ENCODE measurements at places on chromosomes 2 and 18.

- peak; percentile 42 for DNase-seq
Observed at GRCh38 chr18:9506046-9506792, 30.9 kb downstream of the RALBP1 start.

DNA sequence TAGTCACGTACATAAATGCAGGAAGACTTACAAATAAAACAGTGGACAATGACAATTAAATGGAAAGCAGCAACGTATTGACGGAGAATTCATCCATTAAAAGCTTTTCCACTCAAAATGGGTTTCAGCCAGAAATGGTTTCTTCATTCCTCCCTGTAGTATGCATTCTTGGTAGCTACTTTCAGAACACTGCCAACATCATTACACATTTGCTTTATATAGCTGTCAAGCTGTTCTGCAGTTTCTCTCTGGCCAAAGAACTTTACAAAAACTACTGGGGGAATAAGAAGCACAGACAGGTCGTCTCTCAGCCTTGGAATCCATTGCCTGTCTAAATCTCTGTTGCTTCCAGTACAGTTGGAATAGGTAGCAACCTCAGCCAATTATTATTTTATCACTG is 84.1 kb upstream of the NCKAP5 start:
- DNase-seq = no peak

GRCh38 chr2:8409461-8410260 is 272.2 kb upstream of the ID2 start:
- DNase-seq = no peak

GRCh38 chr2:65043001-65043400 is 13.2 kb upstream of the CEP68 start:
- no peak for DNase-seq

DNA sequence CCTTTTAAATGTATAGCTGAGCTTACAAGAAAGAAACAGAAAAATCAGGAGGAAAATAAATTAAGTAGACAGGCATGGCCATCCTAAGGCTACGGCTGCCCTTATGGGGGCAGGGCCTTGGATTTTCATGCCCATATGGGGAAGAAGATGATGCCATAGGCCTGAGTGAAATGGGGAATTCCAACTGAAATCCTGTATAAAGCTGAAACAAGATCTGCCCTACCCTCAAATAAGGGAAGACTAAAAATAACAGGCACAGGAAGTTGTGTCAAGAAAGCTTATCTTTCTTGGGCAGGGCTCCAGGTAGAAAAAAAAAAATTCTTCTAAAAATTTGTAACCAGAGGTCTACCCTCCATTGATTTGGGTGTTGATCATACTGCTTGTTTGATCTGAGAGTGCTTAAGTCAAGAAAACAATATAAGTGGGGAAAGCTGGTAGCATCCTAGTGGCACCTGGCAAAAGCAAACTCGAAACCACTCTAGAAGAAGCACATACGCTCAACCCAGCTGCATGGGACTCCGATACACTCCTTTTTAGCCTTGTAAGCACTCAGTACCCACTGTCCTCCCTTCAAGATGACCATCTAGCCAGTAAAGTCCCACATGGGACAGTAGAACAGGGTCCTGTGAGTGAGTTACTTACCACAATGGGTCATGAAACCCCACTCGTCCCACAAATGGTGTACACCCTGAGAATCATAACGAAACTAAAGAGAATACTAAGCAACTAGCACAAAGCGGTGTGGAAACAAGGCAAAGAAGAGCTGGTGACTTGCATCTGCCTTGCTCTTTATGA is 22.3 kb downstream of the DNAH7 start:
- peak; percentile 4 for DNase-seq

- DNase-seq = no peak
Observed at GRCh38 chr2:147420517-147420916, 424.3 kb upstream of the ACVR2A start.

DNA sequence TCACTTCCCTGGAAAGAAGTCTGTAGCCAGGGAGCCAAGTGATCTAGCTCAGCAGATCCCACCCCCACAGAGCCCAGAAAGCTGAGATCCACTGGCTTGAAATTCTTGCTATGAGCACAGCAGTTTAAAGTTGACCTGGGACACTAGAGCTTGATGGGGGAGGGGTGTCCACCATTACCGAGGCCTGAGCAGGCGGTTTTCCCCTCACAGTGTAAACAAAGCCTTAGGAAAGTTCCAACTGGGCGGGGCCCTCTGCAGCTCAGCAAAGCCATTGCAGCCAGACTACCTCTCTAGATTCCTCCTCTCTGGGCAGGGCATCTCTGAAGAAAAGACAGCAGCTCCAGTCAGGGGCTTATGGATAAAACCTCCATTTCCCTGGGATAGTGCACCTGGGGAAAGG is 887.2 kb upstream of the LRATD1 start:
- DNase-seq = no peak

- no peak for DNase-seq
Observed at GRCh38 chr2:147001061-147001460, 843.8 kb upstream of the ACVR2A start.

DNA sequence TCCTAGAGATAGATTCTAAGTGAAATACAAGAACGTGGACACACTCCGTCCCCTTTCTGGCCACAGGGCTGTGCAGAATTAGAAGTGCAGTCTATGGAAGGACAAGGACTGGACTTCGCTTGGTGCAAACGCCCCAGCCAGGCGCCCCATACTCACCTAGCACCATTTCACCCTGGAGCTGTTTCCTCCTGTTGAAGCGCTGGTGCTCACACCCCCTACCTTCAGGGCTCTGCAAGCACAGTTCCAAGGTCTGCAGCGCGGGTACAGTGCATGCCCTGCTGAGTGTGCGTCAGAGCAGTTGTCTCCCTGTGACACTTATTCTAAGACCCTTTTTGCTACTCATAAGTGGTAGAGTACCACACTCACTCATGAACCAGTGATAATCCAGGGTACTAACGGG is 3.0 kb downstream of the HPCAL1 start:
- no peak for DNase-seq

DNA sequence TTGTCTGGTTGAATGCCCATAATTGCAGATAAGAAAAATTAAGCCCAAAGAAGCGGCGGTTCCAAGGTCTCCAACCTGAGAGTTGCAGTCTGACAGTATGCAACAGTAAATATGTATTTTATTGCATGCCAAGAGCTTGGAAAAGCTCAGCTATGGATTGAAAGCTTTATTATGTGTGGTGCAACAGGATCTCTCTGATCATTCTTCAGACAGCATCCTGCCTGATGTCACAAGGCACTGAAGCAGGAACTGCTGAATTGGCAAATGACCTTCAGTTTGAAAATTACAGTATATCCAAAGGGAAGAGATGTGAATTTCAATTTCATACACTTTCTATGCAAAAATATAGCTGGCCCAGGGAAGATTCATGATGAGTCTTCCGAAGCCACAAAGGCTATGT is 42.5 kb downstream of the DOCK10 start:
- DNase-seq = peak; percentile 42

GRCh38 chr2:173567493-173567892 is 212.8 kb downstream of the CDCA7 start:
- no peak for DNase-seq

DNA sequence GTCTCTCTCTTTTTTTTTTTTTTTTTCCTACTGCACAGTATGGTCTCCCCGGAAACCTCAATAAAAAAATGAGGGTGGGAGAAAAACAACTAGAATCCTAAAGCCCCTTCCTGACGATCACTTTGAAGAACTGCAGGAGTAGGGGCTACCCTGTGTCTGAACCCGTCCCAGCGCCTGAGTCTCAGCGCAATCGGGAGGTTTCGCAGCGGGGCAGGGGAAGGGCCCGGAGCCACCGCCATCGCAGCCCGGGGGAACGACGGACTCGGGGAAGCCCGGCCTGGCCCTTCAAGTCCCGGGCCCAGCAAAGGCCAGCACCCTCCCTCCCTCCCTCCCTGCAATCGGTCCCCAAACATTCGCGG is 411 bp downstream of the NARS1 start:
- DNase-seq = no peak

- DNase-seq = no peak
Observed at GRCh38 chr18:23203891-23204432, 68.7 kb downstream of the CABLES1 start.

- no peak for DNase-seq
Observed at GRCh38 chr2:70607121-70607561, 53.5 kb upstream of the TGFA start.

DNA sequence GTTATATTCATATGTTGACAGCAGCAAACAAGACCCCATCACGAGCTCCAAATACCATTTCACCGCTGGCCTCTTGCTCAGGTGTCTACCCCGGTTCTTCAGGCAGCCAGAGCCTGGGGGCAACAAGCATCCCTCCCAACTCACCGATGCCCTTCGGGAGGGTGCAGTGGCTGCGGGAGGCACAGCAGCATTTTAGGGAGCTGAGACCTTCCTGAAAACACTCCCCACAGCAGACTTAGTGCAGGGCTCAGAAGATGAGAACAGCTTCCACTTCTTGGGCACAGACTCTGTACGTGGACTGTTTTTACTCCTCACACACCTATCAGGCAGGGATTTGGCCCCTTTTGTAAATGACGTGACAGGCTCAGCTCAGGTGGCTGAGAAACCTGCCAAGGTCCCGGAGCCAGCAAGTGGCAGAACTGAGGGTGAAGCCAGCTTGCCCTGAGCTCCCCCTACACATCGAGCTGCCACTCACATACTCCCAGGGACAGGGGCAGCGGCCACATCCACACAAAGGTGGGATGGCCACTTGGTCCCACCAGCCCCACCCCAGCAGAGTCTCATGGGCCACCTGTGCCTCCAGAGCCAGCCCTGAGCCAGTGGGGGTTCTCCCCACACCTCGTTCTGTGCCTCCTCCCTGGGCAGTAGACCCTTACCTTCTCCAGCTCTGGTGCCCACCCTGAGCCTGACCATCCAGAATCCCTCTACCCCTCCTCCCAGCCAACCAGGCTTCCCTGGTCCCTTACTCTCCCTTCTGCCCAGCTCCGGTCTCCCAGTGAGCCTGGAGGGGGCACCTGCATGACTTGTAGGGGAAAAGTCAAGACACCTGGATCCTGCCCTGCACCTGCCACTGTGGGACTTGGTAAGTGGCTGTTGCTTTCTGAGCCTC is 28.5 kb downstream of the CYP27C1 start:
- no peak for DNase-seq

DNA sequence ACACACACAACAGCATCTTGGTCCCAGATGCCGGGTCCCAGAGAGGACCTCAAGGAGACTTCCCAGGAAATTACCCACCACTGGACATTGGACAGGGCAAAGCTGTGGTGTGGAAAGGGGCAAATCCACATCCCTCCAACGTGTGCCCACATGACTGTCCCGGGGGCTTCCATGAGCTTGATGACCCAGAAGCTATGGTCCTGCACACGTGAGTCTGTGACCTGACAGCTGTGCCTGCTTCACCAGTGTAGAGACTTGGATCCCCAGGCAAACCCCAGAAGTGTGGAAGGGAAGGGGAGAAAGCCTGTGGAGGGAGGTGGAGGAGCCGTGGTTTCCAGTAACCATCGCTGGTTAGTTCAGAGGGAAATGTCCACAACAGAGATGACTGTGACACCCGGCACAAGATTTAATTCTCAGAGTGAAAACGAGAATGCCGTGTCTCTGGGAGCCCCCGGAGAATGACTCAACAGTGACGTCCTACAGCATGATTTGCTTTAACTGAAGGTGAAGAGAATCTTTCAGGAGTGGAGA is 19.1 kb upstream of the GPR55 start:
- no peak for DNase-seq

GRCh38 chr2:178635897-178636296 is 155.6 kb downstream of the PLEKHA3 start:
- no peak for DNase-seq

GRCh38 chr2:60215386-60215901 is 338.0 kb downstream of the BCL11A start:
- no peak for DNase-seq

DNA sequence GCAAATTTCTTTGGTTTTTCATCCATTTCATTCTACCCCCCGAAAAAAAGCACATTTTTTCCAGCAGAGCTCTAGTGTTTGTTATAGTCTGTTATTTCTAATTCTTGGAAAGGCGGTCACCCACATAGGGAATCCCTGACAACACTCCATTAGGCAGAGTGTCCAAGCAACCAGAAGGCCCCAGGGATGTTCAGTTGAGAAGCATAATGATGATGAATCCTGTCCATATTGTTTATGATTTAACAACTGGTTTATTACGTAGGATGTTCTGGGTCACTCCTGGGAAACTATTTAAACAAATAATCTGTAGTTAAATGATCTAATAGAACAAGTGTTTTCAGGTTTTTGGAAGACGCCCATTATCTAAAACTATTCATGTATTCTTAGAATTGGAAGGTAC is 388.7 kb downstream of the TNS1 start:
- DNase-seq = no peak

- no peak for DNase-seq
Observed at GRCh38 chr18:2797951-2798350, 48.9 kb upstream of the EMILIN2 start.

DNA sequence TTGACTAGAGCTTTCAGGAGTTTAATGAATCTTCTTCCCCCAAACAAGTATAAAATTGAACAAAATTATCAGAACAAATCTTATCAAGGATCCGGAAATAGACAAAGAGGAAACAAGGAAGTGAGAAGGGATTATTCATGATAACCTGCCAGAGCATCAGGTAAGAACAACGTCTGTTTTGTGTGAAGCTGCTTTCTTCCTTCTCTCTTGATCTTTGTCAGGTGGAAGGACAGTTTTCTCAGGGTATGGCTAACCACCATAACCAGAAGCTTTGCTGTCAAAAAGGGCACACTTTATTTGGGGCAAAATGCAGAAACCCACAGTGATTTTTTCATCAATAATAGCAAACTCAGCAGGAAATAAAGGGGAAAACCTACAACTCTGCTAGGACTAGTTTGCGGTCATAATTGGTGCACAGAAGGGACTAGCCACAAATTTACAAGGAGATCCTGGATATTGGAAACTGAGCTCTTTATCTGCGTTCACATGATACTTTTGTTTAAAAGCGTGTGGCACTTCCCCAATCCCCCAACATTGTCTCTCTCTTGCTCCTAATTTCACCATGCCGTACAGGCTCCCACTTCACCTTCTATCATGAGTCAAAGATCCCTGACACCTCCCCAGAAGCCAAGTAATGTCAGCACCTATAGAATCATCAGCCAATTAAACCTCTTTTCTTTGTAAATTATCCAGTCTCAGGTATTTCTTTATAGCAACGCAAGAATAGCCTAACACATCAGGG is 124.2 kb downstream of the FSIP2 start:
- DNase-seq = no peak

DNA sequence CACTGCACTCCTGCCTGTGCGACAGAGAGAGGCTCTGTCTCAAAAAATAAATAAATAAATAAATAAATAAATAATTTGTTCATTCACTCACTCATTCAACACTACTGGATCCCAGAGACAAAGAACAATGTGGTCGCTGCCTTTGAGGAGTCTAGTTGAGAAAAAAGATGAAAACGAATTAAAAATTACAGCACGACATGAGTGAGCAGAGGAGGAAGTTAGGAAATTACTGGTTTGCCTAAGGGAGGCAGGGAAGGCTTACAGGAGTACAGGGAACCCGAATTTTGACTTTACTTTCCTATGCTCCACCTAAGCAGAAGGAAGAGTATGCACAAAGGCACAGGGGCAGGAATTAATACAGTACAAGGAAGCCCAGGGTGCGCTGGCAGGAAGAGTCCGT is 4.2 kb upstream of the KCMF1 start:
- DNase-seq = no peak

All from fibroblast of gingiva (primary cell).